ENCODE measurements at places on chromosomes 1 and 21. TPM values are rescaled to one million over a fixed set of nuclear protein-coding genes. Genes with fewer than 3 reads are reported as not detected.

GRCh38 chr1:82161700-82162141 is 361.0 kb downstream of the ADGRL2 start:
- DNase-seq: peak; percentile 35

GRCh38 chr1:204204944-204205343 is 8.7 kb upstream of the KISS1 start:
- DNase-seq: no peak

GRCh38 chr1:184186167-184186566 is 134.6 kb downstream of the TSEN15 start:
- no peak for DNase-seq

GRCh38 chr1:178633056-178633455 is 92.0 kb upstream of the RALGPS2 start:
- no peak for DNase-seq

- no peak for DNase-seq
These were observed 12.0 kb upstream of the OR2W3 start for GRCh38 chr1:247883346-247883745.

- DNase-seq: no peak
These were observed 35.4 kb upstream of the DPH5 start for GRCh38 chr1:101060992-101061391.

- DNase-seq: no peak
These were observed 77.7 kb downstream of the SLC16A1 start for GRCh38 chr1:112878321-112878720.

- no peak for DNase-seq
These were observed 5.9 kb upstream of the PLEKHG5 start for GRCh38 chr1:6497215-6497866.

GRCh38 chr1:57770772-57771171 is 346.9 kb upstream of the DAB1 start:
- peak; percentile 36 for DNase-seq

DNA sequence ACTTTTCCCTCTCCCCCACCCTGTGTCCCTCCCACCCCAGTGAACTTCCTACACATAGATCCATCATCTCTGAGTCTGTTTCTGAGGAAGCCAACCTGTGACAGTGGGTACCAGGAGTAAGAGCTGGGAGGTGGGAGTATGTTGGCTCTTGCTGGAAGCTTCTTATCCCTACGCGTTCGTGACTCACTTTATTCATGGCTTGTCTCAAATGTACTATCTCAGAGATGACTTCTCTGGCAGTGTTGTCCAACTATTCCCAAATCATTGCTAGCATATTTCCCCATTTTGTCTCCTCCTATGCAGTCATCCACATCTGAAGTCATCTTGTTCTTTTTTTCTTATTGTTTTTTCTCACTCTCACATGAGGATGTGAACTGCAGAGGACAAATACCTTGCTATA is 88.0 kb downstream of the HIVEP3 start:
- no peak for DNase-seq

GRCh38 chr1:25579292-25580252 is 36.2 kb downstream of the LDLRAP1 start:
- DNase-seq: no peak

DNA sequence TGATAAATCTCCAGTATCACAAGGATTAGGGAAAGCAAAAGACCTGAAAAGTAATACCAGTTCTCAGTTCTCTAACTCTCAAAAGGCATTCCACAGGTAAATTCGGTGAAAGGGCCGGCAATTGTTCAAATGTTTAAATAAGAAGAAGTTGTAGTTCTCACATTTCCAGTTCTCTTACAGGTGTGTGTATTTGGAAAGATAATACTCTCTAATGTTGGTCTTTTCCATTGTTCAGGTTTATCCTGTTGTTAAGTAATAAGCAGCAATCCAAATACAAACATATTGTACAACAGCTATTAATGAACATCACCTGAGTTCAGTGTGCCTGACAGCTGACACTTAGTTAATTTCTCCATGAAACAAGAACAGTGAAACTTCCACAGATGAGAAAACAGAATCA is 13.2 kb upstream of the PRKAB2 start:
- no peak for DNase-seq

DNA sequence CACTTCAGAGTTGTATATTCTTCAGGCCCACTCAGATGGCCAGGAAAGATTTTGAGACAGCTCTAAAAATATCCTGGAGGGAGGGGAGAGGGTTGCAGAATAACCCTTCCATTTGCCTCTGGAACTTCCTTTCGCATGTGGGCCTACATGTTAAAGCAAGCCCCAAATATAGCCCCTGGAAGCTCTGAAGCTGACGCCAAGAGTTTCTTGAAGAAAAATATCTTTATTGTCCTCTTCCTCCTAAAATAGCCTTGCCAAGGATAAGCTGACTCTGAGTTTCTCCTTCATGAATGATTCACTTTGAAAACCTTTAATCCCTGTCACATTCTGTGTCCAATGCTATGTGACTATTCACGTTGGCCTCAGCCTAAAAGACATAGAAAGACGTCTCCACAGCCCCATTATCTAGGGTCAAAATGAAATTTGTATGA is 6.4 kb downstream of the C1orf116 start:
- DNase-seq: no peak

DNA sequence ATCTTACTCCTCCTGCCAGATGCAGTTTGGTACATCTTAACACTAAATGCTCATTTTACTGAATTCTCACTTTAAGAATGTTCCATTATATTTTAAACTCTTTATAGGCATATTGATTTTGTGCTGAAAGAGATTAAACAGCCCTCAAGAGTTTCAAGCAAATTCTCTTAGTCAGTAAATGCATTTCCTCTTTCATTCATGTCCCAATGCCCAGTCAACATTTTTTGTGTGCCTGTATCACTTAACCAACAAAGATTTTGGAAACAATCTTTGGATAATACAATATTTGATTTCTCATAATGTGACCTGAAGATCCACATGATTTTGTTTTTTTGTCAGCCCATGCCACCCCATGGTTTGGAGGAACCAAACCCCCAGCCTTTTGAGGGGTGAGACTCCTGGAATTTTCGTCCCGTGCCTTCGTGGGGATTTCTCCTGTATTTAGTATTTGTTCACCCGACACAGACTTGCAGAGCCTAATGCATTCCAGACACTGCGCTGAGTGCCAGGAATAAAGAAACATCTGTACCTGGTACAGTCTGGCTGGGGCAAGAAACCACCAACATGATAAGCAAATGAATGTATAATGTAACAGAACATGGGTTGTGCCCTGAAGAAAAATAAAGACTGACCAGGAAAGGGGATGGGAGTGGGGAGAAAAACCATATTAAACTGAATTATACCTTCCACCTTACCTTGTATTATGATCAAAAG is 47.1 kb upstream of the ETS2 start:
- no peak for DNase-seq

- no peak for DNase-seq
These were observed 356.6 kb upstream of the SNX7 start for GRCh38 chr1:98304888-98305287.

GRCh38 chr1:164700683-164701082 is 141.7 kb downstream of the PBX1 start:
- DNase-seq: no peak

DNA sequence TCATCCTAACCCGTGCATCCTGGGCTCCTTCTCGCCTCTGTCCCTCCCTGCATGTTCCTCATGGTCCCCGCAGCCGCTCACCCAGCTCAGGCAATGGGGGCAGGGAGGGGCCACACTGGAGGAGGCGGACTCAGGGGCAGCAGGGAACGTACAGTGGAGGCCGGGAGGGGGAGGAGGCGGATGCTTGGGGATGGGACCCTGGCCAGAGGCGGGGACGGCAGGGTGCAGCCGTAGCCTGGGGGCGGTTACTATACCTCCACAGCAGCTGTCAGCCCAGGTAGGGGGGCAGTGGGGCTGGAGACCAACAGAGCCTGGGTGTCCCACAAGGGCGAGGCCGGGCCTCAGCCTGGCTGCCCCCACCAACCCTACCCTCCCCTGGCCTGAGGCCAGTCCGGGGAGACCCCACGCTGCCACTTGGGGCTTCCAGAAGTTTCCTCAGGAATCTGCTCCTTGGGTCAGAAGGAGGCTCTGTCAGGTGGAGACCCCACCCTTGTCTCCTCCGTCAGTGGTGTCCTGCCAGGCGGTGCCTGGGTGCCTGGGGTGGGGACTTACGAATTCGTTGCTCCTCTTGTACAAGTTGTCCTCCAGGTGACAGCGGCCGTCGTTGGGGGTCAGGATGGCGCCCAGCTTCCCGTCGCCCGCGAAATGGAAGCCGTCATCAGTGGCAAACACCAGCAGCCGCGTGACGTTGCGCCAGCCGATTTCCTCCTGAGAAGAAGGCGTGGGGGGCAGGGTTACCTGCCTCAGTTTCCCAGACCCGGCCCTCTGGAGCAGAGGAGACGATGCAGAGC is 20.7 kb downstream of the ITGB2 start:
- no peak for DNase-seq

DNA sequence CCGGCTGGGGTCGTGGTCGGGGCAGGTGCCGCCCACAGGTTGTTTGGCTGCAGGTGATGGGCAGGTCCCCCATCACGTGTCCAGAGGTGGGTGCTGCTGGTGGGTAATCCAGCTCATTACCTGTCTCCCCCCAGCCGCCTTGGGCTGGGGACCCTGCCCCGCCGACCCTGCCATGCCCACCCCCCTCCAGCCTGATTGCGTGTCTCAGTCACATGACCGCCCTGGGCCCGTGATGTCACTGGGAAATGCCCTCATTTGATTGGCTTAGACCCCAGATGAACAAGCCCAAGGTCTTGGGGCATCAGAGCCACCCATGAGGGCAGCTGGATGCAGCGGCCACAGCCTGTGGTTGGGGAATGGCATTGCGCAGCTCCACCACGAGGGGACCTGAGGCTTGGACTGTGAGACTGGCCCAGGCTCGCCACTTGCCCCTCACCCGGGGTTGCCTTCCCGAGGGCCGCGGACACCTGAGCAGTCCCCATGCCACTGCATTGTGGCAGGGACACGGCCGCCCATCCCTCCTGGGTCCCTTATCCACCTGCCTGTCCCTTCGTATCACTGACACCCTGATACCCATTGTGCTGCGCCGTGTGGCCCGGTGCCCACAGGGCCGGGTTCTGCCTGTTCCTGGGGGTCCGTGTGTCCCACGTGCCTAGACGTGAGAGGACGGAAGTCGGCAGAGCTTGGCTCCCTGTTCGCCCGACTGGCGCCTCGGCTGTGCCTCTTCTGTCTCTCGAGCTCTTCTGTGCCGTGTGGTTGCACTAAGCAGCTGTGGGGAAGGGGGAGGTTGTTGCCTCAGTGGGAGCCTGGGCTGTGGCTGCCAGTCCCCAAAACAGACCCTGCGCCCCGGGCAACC is 68.0 kb downstream of the FAAP20 start:
- DNase-seq: no peak

GRCh38 chr21:44442266-44443125 is 12.8 kb upstream of the LRRC3 start:
- no peak for DNase-seq

DNA sequence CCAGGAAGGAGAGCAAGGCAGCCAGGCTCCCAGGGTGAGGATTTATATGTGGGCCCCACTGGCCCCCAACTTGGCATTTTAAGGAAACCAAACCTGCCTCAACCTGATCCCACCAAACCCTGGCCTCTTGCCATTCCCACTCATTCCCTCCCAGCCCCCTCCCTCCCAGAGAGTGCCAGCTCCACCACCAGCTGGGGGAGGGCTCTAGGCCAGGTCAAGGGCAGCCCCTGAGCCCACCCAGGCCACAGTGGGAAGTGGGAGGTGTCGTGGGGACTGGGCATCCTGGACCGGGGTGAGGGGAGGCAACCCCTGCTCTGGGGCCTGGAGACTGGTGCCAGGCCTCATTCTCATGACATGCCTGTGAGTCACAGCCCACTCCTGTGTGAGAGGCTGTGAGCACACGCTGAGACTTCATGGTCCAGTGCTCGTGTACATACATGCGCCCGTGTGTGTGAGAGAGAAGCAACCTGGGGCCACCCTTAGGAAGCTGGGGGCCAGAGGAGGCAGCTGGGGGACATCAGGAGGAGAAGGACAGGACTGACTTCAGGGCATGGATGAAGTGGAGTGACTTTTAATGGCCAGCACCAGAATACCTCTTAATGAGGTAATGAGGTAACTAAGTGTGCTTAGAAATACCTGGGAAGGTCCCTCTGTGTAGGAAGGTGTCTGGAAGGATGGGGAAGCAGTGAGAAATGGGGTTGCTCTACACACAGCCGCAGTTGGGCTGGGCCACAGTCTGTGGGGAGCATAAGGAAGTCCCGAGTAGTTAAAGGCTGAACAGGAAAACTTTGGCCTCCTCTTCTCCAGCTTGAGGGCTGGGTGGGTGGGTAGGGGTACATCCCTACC is at the start of gene S100A2:
Gene S100A2 (minus strand): TSS at position 316 of the 846 bp plus-strand sequence. CDS start 1,967 bp downstream, outside the sequence.
- peak; percentile 81 for DNase-seq

DNA sequence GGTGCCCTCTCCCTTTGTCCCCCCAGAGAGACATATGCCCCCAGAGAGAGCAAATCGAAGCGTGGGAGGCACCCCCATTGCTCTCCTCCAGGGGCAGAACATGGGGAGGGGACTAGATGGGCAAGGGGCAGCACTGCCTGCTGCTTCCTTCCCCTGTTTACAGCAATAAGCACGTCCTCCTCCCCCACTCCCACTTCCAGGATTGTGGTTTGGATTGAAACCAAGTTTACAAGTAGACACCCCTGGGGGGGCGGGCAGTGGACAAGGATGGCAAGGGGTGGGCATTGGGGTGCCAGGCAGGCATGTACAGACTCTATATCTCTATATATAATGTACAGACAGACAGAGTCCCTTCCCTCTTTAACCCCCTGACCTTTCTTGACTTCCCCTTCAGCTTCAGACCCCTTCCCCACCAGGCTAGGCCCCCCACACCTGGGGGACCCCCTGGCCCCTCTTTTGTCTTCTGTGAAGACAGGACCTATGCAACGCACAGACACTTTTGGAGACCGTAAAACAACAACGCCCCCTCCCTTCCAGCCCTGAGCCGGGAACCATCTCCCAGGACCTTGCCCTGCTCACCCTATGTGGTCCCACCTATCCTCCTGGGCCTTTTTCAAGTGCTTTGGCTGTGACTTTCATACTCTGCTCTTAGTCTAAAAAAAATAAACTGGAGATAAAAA is 8.4 kb downstream of the EFNA3 start:
- DNase-seq: no peak

- no peak for DNase-seq
These were observed 771 bp upstream of the NTNG1 start for GRCh38 chr1:107139833-107140702.

GRCh38 chr21:15063814-15064575 is 805 bp downstream of the NRIP1 start:
- DNase-seq: peak; percentile 23

DNA sequence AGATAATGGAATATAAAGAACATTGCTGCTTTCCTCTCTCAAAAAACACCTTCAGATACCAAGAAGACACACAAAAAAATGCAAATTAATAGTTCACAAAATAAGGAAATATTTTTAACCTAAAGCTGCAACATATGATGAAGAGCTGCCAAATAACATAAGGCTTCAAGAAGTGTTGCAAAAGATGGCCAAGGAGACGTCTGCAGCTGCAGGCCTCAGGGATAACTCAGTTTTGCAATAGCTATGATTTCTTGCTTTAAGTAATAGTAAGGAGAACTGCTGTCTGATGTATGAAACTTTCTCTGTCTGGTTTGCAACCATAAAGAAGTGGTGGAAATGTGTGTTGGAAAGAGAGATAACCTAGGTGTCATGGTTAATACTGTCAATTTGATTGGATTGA is 1237.5 kb downstream of the MRPL39 start:
- no peak for DNase-seq

The GBP6 gene
- total RNA-seq: not detected

The ZDHHC18 gene
- 30.0 TPM for total RNA-seq

The CLCN6 gene
- 9.7 TPM for total RNA-seq

The C1orf216 gene
- 22.2 TPM for total RNA-seq

The TXLNA gene
- total RNA-seq: 54.8 TPM

The RRP1 gene
- 39.3 TPM for total RNA-seq

The IPO9 gene
- total RNA-seq: 39.6 TPM

The RNF186 gene
- total RNA-seq: not detected

All from HT-29 (cell line).